ENCODE measurements at places on chromosomes 12 and 14.

DNA sequence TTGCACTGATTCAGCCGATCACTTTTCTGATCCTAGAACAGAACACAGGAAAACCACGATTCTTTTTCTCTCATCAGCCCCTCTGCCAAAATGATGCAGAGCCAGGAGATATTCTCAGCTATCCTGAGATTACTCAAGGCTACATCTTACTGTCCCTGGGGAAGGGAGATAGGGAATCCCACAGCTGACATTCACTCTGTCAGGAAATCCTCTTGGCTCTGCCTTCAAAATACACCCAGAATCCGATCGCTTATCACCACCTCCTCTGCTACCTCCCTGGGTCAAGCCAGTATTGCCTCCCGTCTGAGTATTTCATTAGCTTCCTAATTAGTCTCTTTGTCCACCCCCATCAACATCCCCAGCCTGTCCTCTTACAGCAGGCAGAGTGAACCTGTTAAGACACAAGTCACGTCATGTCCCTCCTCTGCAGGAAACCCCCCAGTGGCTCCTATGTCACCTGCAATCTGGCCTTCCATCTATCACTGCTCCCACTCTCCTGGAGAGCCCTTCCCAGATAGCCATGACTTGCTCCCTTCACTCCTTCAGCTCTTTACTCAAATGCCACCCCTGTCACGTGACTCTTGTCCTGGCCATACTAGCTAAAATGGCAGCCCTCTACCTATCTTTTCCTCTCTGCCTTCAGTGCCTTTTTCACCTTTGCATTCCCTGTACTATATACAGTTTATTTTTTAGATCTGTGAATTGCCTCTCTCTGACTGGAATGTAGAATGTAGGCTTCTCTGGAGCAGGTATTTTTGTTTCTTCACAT is 70.3 kb downstream of the GALNT4 start:
- peak; percentile 76 for DNase-seq

DNA sequence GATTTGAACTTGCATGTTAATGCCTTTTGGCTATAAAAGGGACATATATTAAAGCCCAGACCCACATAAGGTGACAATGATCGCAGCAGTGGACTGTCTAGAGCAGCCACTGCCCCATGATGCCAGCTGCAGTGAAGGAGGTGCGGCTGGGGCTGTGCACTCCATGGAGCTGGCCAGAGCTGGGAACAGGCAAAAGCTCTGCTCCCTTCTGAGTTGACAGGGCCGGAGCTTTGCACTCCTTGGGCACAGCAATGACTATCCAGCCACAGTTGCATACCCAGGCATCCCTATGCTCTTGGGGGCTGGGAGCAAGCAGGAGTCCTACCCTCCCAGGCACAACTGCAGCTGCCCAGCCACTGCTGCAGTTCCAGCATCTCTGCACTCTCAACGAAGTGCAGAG is 50.2 kb downstream of the EGLN3 start:
- DNase-seq = no peak

DNA sequence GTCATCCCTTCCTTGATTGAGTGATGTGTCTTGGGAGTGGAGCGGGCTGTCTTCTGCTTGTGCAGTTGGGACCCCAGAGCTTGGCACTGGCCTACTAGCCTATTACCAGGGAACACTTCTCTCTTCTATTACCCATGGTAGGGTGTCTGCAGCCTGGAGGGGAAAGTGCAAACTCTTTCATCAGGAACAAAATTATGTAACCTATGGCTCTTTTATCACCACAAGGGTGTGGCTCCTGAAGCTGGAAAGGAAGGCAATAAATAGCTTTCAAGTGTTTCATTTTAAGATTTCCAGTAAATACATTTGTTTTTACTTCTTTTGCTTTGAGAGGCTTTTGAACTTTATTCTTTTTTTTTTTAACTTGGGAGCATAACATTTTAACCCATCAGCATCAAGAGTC is 349.7 kb upstream of the FAR2 start:
- DNase-seq = peak; percentile 33

GRCh38 chr14:68293404-68293803 is 473.8 kb downstream of the RAD51B start:
- no peak for DNase-seq

- DNase-seq = no peak
These were observed 23.9 kb downstream of the SCAF11 start for GRCh38 chr12:45966486-45966885.

DNA sequence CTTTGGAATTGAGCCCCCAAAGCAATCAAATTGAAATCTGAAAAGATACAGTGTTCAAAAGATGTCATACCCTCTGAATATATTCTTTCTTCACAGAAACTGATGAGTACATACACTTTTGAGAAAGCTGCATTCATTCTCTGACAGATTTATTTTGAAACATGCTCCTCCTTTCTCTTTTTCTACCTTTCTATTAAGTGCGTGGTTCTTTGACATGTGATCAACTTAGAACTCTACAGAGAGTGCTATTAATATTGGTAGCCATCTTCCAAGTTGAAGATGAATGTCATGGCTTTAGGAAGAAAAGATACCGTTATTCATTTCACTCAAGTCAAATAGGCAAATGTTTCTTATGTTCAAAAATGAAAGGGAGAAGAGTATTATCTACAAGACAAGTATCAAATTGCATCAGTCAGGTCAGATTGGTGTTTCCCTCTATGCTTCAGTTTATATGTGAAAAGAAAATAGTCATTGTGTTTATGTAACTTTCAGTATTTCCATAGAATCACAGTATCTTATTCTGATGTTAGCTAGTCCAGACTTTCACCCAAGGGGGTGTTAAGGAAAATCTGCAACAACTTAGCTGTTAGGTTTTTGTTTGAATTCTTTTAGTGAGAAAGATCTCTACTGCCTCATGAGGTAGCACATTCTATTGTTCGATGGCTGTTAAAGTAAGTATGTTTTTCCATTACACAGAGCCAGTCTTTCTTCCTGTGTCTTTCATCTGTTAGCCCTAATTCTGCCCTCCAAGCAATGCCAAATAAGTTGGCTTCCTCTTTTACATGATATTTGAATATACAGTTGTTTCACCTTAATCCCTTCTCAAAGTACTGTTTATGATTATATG is 55.4 kb upstream of the GARIN2 start:
- no peak for DNase-seq

- no peak for DNase-seq
These were observed 4.7 kb upstream of the LHX5 start for GRCh38 chr12:113476176-113476986.

DNA sequence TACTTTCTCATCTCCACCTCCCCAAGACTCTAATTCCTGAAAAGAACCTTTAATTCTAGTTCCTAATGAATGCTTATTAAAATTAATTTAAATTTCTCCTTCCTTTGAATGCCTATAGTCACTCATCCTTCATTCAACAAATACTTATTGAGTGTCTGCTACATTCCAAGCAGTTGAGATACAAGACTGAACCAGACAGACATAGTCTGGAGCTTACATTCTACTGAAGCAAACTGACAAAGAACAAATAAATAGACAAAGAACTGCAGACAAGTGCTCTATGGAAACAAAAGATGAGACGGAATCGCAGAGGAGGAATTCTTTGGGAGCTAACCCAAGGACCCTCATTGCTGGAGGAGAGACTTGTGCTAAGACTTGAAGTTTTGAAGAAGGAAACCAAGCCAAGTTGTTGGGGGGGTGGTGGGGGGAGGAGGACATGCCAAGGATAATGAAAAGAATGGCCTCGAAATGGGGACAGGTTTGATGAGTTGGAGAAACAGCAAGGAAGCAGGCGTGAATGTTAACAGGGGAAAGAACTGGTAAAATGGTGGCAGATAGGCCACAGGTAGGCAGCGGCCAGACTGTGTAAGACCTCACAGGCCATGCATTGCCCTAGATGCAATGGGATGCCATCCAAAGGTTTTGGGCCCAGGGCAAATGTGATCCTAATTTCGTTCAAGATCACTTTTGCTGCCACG is 9.7 kb upstream of the TDG start:
- DNase-seq = peak; percentile 60

- no peak for DNase-seq
These were observed 1.3 kb downstream of the RAPGEF3 start for GRCh38 chr12:47757364-47757839.

DNA sequence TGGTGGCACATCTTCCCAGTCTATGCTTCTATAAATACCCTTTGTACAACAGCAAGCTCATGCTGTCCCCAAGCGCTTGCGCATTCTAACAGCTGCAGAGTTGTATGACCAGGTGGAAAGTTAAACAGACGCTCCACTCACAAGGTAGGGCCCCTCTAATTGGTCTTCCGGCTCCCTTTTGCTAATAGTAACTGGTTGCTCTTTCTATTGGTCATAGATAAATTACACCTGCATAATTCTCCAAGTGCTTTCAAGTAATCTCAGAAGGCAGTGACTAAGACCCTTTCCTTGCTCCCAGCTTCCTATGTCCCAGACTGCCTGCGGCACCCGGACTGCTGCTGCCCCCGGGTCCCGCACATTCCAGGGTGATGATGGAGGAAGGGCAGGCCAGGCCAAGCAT is 6.1 kb upstream of the TSPAN9 start:
- DNase-seq = peak; percentile 97

- DNase-seq = no peak
These were observed 251.5 kb upstream of the FBXO33 start for GRCh38 chr14:39683691-39684260.

GRCh38 chr12:68012712-68013111 is 23.5 kb downstream of the IFNG-AS1 start:
- DNase-seq = no peak

DNA sequence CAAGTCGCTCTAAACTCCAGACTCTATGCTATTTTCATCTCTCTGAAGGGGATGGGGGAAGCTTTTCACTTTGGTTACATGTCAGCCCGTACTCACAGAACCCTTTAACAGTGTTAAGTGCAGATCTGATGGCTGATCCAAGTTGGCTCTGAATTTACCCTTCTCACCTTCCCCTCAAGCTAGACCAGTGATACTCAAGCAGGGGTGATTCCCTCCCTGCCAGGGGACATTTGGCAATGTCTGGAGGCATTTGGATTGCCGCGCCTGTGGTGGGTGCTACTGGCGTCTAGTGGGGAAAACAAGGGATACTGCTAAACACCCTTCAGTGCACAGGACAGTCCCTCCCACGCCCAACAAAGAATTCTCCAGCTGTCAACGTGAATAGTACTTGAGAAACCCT is 6.0 kb upstream of the TEX52 start:
- no peak for DNase-seq

DNA sequence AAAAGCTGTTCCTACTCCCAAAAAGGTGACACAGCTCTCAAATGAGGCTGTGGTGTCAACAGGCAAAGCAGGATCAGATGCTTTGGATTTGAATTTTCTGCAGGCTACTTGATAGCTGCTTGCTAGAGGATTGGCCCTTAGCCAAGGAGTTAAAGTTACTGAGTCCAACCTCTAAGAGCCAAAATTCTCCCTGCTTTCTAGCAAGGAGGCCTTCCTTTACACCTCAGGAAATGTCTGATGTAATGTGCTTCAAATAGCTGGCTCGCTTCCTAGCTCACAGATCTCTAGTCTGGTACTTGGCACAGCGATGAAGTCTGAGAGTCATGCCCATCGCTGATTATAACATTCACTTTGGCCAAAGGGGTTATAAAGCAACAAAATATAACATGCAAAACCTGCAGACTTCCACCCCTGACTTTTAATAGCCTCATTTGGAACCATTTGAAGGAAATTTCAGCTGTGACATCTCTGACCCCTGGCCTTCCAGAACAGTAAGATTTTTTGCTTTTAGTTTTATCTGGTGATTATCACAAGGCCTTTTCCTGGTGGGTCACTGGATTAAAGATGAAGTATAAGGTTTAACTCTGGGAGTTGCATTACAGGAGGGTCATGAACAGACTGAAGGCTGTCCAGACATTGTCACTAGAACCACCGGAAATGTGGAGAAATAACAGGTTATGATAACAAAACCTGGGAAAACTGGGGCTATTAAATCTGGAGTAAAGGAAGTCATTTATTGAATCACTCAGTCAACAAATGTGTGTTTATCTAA is 189.7 kb downstream of the EPS8 start:
- no peak for DNase-seq

GRCh38 chr12:7797698-7798398 is 8.6 kb downstream of the NANOG start:
- peak; percentile 69 for DNase-seq

DNA sequence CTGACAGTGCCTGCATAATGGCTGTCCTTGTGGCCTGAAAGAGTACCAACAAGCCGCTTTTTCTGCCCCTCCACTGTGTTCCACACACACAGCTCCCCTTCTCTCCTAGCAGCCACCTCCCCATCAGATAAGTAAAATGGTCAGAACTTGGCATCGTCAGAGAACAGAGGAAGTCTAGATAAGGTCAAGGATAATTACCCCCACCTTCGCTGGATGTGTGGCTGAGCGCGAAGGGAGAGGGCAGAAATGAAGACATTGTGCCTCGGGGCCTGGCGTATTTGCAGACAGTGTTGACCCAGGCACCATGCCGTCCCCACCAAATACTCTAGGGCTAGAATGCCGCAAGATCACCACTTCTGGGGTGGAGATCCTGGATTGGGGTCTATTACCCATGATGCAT is 30.6 kb downstream of the FBXO21 start:
- DNase-seq = peak; percentile 50

GRCh38 chr12:109480356-109480755 is 2.9 kb downstream of the UBE3B start:
- no peak for DNase-seq

GRCh38 chr12:104212516-104212915 is 3.1 kb upstream of the TXNRD1 start:
- DNase-seq = no peak

- no peak for DNase-seq
These were observed 457.9 kb upstream of the FOXG1 start for GRCh38 chr14:28308734-28309133.

GRCh38 chr12:109827566-109828550 is 5.3 kb downstream of the TRPV4 start:
- DNase-seq = no peak

GRCh38 chr12:24015833-24016160 is 66.3 kb upstream of the SOX5 start:
- DNase-seq = no peak

- no peak for DNase-seq
These were observed 30.6 kb downstream of the ATG14 start for GRCh38 chr14:55381040-55381439.

- DNase-seq = no peak
These were observed 208.9 kb downstream of the RGS6 start for GRCh38 chr14:72141084-72141483.

- DNase-seq = no peak
These were observed 827 bp upstream of the TEDC1 start for GRCh38 chr14:105490267-105490571.

GRCh38 chr12:131991816-131992430 is 42.2 kb downstream of the EP400 start:
- DNase-seq = no peak

DNA sequence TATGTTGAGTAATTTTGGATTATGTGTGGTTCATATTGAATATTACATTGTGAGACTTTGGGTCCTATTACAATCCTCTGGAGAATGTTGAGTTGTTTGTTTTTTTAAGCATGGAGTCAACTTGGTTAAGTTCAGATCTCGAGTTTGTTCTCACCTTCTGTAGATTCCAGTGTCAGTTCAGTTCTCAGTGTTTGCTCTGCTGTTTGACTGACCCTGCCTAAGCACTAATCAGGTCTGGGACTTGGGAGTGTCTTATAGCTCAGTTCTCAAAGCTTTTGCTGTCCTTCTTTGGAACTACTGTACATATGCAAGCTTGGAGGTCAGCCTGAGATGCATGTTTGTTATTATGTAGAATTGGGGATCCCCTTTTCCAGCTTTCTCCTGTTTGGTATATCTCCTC is 63.1 kb downstream of the DIP2B start:
- DNase-seq = no peak

GRCh38 chr12:22796941-22797630 is 172.1 kb downstream of the ETNK1 start:
- DNase-seq = no peak

GRCh38 chr14:66115740-66116502 is 370.2 kb upstream of the CCDC196 start:
- no peak for DNase-seq
